NCI-H446 (cell line): ENCODE measurements at places on chromosomes 4 and X.

- no peak for DNase-seq
Observed at GRCh38 chr4:56531823-56532222, 26.2 kb downstream of the ARL9 start.

DNA sequence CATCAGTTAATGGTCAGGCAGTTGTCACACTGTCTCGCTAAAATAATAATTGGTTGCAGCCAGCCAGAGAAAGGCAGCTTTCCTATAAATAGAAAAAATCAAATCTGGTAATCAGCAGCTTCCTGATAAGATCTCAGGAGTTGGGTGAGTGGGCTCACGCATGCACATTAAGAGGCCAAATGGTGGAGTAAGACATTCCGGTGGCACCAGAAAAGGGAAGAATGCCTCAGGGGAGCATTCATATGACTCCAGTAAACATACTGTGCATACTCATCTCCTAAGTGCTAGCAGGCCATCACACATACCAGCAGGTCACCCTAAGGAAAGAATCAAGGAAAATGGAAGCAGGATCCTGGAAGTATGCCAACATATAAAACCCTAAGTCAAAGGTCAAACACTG is 40.1 kb downstream of the UGT2B15 start:
- no peak for DNase-seq

DNA sequence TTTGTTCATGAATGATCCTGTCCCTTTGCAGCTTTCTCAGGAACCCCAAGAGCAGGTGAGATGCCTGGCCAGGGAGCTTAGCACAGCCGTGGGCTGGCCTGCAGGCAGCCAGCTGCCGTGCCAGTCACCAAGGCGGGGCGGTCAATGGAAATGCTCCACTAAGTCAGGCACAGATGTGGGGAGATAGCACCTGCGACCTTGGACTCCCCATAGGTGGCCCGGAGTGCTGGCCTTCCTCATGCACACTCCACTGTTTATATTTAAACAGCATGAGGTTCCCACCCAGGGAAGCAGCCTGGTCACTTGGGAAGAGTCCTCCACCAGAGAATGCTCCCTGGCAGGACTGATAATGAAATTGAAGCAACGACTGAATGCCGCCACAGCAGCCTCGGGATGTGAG is 14.2 kb upstream of the ADRA2C start:
- DNase-seq = no peak

DNA sequence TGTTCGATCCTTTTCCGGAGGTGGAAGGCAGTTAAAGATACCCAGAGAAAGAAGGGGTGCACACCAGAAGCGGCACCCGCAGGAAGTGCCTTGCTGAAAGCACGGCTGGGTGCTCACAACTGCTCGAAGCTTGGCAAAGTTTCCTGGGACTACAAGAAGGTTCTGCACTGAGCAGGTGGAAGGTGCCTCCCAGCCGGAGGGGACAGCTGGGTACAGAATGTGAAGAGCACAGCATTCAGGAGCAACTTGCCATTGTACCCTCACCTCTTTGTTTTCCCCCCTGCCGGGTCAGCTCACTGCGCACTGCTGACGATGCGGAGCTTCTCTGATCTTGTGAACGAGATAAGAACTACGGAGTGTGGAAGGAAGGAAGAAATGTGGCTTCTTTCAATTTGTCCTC is 289.2 kb downstream of the FBXW7 start:
- DNase-seq = no peak

DNA sequence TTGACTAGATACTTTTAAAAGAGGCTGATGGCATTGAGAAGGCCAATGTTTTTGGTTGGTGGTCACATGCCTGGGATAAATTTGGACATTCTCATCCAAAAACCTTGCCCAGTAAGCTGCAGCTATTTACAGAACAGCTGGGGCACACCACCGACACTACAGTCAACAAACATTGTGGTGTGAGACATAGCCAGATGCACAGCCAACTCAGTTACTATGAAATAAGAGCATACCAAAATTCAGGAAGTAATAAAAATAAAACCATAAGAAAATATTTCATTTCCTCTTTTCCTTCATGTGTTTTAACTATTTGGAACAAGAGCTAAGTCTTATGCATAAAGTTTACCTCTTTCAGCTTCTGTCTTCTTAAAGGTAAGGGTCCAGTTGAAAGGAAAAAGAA is 8.8 kb downstream of the PPM1K start:
- no peak for DNase-seq

GRCh38 chr4:6749340-6750171 is 33.0 kb upstream of the KIAA0232 start:
- DNase-seq = no peak

- DNase-seq = no peak
Observed at GRCh38 chr4:88659055-88659889, 38.4 kb downstream of the NAP1L5 start.

GRCh38 chrX:11401966-11402365 is 108.8 kb downstream of the AMELX start:
- no peak for DNase-seq

GRCh38 chrX:3348191-3348590 is 1.7 kb upstream of the MXRA5 start:
- no peak for DNase-seq

- no peak for DNase-seq
Observed at GRCh38 chr4:182684796-182685195, 232.4 kb downstream of the DCTD start.

- DNase-seq = peak; percentile 38
Observed at GRCh38 chr4:53804719-53805118, 213.4 kb upstream of the LNX1 start.

- DNase-seq = no peak
Observed at GRCh38 chr4:54566608-54567007, 91.1 kb upstream of the KIT start.

DNA sequence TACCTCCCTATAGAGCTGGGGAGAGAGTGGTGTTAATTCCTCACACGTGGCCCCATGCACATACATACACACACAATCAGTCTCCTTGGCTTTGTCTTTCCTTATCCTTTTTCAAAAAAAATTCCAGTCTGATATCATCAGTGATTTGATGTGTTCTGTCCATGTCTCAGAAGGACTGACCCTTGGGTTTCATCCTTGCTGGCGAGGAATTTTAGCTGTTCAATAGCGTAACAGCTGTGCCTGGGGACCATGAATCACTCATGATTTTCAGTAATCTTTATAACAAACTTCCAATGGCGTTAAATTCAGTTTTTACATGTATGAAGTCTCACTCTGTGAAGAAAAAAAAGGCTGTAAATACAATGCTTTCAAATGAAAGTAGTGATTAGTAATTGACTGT is 204.6 kb downstream of the RBMX2 start:
- no peak for DNase-seq

DNA sequence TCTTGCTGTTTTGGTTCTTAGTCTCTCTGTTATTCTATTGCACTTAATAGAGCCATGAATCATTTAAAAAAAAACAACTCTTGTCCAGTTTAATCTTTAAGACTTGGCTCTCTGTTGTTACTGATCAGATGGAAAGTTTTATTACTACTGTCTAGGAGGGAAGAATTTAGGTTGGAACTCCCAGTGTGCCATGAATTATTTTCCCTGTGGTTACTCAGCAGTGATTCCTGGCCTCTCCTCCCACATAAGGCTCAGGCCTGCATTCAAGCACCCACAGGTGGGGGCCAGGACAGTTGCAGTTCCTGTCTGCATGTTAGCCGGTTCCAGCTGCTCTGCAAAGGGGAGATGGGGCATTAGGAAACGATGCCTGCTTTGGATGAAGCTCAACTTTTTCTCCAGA is 29.8 kb upstream of the ESX1 start:
- no peak for DNase-seq

DNA sequence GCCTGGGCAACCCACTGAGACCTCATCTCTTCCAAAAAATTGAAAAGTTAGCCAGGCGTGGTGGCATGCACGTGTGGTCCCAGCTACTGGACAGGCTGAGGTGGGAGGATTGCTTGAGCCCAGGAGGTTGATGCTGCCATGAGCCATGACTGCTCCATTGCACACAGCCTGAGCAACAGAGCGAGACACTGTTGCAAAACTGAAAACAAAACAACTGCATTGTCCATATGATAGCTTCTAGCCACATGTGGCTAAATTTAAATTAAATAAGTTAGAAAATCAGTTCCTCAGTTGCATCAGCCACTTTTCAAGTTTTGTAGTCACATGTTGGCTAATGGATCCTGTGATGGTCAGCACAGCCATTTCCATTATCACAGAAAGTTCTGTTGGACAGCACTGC is 67.9 kb downstream of the GAB1 start:
- no peak for DNase-seq

DNA sequence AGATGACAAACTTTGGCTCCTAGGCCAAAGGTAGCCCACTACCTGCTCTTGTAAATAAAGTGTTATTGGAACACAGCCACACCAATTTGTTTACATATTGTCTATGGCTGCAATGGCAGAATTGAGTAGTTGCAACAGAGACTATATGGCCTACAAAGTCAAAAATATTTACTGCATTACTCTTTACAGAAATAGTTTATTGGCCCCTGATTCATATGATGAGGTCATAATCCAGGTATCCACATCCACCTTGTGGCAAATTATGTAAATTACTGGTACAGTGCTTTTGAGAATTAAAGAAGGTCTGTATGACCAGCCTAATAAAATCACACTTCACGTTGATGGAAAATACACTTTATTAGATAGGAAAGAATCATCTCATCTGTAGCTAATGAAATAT is 337.0 kb upstream of the DDX53 start:
- no peak for DNase-seq

DNA sequence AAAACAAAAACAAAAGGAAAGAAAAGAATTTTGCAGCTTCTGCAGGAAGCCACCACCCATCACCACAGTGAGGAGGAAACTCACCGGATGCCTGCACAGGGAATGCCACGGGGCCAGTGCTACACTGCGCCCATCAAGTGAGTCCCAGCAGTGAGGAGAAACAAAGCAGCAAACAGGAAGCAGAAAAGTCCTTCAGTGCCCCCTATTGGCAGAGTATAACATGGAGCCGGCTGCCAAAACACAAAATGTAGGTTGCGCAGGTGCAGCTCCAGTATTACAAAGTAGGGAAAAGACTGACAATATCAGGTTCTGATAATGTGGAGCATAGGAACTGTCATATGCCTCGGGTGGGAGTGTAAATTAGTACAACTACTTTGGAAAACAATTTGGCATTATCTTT is 23.3 kb upstream of the SCML2 start:
- peak; percentile 31 for DNase-seq

GRCh38 chr4:80307774-80308465 is 27.6 kb upstream of the CFAP299 start:
- DNase-seq = no peak

- no peak for DNase-seq
Observed at GRCh38 chr4:6627832-6628231, 12.7 kb upstream of the MRFAP1 start.

DNA sequence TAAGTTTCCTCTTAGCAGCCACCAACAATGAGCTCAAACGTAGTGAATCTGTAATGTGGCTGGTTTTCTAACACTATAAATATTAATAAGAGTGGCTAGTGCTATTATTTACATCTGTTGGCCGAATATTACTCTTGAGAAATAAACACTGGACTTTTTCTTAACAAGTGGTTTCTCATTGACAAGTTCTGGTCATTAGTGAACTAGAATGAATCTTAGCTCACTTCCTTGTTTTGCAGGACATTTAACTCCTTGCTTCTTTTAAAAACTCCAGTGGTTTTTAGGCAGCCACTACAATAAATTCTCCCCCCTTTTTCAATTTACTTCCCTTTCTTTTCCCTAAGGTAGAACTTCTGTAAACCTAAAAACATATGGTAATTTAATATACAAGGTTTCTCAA is 177.2 kb downstream of the ARAP2 start:
- DNase-seq = no peak

DNA sequence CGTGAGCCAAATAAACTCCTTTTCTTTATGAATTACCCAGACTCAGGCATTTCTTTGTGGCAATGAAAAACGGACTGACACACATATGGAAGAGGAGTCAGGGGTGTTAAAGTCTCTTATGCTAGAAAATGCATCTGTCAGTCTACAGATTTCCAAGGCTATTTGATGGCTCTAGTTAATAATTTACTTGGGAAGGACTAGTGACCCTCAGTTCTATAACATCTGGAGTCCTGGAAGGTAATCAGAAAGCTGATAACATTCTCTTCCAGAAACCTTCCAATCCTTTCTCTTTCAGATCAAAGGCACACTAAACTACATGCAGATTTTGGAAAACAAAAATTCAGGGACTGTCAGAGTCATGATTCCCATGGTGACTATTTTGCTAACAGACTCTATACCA is 142.0 kb upstream of the TEX13D start:
- DNase-seq = no peak

DNA sequence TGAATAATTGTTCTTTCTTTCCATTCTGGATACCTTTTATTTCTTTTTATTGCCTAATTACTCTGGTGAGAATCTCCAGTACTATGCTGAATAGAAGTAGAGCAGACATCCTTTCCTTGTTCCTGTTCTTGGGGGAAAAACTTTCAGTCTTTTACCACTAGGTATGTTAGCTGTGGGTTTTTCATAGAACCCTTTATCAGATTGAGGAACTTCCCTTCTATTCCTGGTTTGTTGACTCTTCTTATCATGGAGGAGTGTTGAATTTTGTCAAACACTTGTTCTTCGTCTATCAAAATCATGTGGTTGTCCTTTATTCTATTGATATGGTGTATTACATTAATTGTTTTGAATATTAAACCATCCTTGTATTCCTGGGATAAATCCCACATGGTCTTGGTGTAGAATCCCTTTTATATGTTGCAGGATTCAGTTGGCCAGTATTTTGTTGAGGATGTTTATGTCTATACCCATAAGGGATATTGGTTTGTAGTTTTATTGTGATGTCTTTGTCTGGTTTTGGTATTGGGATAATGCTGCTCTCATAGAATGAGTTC is 23.6 kb downstream of the SH3BP2 start:
- DNase-seq = no peak

GRCh38 chr4:61853041-61853440 is 652.9 kb downstream of the ADGRL3 start:
- no peak for DNase-seq

- DNase-seq = no peak
Observed at GRCh38 chr4:111231281-111231680, 608.4 kb upstream of the PITX2 start.

- no peak for DNase-seq
Observed at GRCh38 chr4:102535398-102536082, 34.4 kb downstream of the NFKB1 start.

- DNase-seq = no peak
Observed at GRCh38 chrX:40086569-40087335, 11.0 kb downstream of the BCOR start.

- no peak for DNase-seq
Observed at GRCh38 chr4:10590896-10591295, 93.7 kb downstream of the CLNK start.

DNA sequence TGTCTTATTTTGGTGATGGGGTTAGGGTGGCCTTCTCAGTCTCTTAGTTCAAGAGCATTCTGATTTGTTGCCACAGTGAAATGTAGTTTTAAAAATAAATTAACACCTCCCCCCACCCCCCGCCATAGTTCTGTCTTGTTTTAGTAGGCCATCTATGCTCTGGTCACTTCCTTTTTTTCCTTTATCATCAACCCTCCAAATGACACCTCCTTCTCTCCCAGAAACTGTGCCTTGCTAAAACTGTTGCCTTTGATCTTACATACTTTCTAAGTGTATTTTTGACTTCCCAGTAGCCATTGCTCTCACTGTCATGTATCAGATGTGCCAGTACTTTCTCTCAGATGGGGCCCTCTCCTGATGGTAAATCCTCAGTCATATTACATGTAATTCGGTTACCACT is 14.5 kb upstream of the NDUFC1 start:
- no peak for DNase-seq

- DNase-seq = no peak
Observed at GRCh38 chrX:37834937-37835336, 12.4 kb downstream of the DYNLT3 start.
